Retina (tissue), 1 donor: ENCODE measurements at places on chromosomes 2 and 18.

DNA sequence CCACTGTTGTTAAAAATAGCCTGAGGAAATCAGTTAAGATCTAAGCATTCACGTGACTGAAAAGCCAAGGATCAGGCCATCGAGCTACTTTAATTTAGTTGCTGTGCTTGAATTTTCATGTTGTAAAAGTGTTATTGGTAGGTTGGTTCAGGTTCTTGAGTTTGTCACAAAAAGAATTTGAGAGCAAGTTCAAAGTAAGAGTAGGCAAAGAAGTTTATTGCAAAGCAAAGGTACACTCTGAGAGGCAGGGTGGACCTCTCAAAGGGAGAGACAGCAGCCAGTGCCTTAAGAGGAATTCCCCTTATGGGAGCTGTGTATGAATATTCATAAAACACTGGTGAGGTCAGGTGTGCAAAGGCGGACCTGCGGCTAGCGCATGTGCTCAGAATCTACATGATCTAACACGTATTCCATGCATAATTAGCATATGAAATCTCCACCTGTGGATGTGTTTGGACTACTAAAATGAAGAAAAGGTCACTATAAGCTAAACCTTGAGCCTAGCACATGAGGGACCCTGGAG, 236.5 kb downstream of the NDUFA10 start:
- no peak for DNase-seq

DNA sequence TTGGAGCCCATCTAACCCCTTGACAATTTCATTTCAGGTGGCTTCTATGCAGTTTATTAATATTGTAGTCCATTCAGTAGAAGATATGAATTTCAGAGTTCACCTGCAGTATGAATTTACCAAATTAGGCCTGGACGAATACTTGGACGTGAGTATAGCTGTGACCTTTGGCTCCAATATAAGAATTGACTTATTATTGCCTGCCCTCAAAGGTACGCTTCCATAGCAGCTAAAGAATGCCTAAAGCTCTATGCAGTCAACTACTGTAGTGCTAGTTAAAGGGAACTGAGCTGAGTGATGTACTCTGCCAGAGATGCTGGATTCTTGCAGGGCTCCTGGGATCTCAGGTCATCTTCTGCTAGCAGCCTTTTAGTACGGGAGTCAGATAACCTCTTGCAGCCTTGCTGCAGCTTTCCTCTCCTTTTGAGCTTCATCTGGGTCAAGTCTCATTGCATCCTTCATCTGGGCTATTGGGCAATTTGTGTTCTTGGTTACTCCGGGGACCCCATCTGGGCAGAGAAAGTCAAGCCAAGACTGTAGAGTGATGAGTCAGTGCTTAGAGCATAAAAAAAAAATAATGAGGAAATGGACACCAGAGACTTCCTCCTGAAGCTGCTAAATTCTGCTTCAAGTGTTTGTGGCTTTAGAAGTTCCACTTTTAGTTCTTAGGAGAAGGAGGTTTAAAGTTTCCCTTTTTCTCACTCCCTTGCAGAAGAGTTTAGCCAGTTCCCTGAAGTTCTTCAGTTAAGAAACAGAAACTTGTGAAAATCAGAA, 105.6 kb downstream of the PRPF40A start:
- DNase-seq: no peak

- no peak for DNase-seq
Measured at GRCh38 chr2:198316852-198317396, 512.5 kb downstream of the PLCL1 start.

DNA sequence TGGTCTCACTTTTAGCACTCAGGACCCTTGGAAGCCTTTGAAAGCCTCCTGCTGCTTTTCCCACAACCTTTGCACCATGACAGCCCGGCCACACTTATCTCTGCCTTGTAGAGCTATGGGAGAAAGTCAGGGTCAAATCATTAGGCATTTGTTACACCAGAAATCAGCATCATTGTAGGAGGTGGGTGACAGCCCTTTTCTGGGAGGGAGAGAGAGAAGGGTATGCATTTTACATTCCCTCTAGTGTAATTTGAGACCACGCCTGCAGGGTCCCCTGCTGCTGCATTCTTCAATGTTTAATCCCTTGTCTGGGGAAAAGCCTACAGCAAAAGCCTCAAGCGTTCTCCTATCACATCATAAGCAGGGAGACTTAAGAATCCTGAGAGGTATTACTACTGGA, 766.8 kb upstream of the FAM98A start:
- peak; percentile 53 for DNase-seq

- DNase-seq: no peak
Measured at GRCh38 chr18:61606759-61607158, 273.5 kb downstream of the CDH20 start.

- no peak for DNase-seq
Measured at GRCh38 chr18:31609886-31610285, 18.2 kb downstream of the TTR start.

GRCh38 chr2:7866825-7867224, 815.0 kb upstream of the ID2 start:
- DNase-seq: no peak

DNA sequence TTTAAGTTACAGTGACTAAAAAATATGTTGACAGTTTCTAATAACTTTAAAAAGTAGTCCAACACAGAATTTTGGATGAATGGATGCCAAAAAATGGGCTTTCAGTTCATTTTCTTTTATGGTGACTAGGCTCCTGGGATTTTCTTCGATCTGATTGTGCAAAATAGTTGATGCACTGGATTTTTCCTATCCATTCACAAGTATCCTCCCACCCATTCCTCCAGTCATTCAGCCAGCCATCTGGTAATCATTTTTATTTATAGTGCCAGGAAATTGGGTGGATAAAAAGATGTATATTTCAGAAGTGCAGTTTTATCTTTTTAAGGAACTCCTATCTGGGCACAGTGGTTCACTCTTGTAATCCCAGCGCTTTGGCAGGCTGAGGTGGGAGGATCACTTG, 175.1 kb downstream of the PTPRM start:
- DNase-seq: no peak

- peak; percentile 16 for DNase-seq
Measured at GRCh38 chr2:70607121-70607561, 53.5 kb upstream of the TGFA start.

DNA sequence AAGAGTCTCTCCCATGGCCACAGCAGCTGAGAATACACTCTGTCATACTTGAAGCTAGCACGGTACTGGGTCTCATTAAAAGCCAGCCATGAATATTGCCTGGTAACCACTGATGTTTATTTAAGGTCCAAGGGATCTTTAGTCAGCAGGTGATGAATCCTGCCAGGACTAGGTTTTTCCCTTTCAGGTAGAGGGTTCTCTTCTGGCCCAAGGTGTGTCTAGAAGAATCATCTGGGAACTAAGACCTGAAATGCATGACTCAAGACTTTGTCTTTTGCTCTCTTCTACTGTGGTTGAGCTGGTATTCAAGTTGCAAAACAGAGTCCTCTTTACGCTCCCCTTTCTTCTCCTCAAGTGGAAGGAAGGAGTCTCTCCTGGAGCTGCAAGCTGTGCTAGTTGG, 400.5 kb upstream of the FSIP2 start:
- DNase-seq: no peak
